ENCODE measurements at places on chromosomes 7 and 10.

- DNase-seq, result no peak
These were observed 14.1 kb downstream of the NRCAM start for GRCh38 chr7:108442039-108442568.

- DNase-seq, result no peak
These were observed 7.6 kb downstream of the IQCE start for GRCh38 chr7:2566348-2566889.

GRCh38 chr7:88191911-88192310 is 27.9 kb downstream of the SRI start:
- no peak for DNase-seq

DNA sequence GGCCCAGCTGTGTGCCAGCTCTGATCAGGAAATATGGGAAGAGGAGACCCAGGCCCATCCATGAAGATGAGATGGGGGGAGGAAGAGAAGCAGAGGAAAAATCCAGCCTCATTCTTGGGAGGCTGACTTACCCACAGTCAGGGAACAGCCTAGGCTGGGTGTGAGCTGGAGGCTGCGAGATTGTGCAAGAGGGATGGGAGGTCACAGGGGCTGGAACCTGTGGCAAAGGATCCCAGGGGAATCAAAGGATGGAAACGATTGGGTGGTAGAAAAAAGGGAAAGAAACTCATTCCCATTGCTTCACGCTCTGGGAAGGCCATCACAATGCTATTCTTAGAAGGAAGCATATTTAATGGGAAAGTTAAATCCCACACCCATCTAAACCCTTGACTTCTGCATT is 26.7 kb upstream of the CRHR2 start:
- DNase-seq, result no peak

- DNase-seq, result no peak
These were observed 104.4 kb downstream of the SVIL start for GRCh38 chr10:29530112-29530976.

- DNase-seq, result no peak
These were observed 59.0 kb downstream of the BUB3 start for GRCh38 chr10:123213192-123213591.

DNA sequence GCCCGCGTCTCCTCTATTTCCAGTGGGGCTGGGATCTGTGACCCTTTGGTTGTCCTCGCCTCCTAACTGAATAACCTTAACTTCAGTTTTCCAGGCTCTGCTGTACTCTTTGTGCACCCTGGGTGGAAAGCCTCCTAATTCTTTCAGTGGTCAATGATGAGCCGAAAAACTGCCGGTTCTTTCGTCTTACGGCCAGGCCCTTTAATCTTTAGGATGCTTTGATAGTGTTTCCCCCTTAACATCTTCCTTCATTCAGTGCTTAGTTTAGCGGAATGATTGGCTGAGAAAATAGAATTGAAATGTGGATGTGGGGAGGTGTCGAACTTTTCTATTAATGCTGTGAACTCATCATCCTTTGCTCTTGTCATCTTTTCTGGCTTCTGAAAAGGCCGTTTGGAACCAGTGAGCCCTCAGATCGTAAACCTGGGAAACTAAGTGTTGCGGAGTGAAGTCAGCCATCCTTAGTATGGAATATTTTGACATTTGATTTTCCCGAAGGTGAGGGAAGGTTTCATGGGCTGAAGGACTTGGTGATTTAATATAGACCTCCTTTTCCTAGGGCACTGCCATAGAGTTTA is 847 bp downstream of the GARS1 start:
- DNase-seq, result no peak

DNA sequence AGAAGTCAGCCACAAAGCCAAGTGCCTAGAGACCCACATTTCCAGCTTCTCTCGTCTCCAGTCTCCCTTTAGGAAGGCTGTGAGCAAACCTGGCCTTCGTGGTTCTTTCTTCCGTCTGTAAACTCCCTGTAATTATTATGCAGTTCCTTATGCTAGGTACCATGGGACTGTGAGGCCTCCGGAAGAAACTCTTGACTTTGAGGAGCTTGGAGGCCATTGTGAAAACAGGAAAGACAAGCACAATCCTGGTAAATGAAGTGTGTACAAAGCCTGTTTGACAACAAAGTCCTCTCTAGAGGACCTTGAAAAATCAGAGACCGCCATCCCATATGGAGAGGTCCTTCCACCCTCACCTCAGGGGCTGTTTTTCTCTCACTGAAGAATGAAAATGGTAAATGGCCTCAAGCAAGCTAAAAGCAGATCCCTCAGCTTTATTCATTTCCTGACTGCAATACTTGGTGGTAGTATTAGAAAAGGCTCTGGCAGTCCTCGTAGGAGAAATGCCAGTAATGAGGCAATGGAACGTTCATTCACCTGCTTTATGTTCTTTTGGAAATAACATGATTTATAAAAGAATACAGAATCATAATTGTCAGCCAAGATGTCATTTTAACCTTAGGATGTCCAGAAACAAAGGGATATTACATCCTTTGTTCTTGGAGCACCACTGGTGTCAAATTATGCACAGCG is 926.4 kb downstream of the LRMDA start:
- DNase-seq, result no peak

DNA sequence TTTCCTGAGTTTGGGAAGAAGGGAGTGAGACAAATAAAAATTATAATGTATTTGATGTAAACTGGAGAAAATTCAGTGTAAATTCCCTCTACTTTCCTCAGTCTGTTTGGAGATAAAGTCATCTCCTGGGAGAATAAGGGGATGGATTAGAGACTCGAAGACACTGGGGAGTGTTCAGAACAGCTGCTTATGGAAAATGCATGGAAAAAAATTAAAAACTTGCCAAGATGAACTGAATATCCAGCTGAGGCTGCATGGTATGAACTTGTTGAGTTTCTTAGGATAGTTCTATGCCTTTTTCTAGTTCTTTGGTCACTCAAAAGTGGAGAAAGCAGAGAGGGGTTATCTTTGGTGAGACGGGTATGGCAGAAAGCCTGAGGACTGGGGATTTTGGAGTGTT is 210.5 kb downstream of the BICC1 start:
- no peak for DNase-seq

DNA sequence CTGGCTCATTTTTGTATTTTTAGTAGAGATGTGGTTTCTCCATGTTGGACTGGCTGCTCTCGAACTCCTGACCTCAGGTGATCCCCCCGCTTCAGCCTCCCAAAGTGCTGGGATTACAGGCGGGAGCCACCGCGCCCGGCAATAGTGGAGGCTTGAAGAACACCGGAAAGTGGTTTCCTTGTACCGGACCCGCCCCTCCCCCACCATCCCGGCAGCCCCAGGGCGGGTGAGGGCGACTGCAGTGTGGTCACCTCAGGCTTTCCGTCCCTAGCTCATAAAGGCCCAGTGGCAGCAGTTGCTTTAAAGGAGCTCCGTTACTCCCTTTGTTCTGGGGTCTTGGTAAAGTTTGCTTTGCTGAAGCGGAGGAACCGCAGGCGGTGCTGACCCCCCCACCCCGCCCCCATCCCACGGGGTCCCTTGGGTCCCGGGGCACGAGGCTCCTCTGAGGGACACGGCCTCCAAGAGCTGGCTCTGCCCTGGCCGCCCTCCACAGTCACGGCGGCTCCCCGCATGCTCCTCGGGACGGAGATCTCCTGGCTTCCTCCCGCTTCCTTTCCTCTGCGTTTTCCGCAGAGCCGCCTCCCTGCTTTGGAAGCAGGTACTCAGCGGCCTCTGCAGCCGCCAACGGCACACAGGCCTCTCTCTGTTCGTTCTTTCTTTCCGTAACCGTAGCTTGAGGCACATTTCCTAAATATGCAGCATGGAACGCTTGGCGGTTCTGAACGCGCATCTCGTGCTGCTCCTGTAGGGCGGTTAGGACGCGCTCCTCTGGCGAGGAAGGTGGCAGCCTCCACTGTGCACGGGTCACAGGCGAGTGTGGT is 77.3 kb downstream of the DNAJB6 start:
- no peak for DNase-seq

- DNase-seq, result no peak
These were observed 92.8 kb downstream of the ALOX5 start for GRCh38 chr10:45466784-45467183.

GRCh38 chr10:15860692-15861201 is 440 bp upstream of the MINDY3 start:
- no peak for DNase-seq

DNA sequence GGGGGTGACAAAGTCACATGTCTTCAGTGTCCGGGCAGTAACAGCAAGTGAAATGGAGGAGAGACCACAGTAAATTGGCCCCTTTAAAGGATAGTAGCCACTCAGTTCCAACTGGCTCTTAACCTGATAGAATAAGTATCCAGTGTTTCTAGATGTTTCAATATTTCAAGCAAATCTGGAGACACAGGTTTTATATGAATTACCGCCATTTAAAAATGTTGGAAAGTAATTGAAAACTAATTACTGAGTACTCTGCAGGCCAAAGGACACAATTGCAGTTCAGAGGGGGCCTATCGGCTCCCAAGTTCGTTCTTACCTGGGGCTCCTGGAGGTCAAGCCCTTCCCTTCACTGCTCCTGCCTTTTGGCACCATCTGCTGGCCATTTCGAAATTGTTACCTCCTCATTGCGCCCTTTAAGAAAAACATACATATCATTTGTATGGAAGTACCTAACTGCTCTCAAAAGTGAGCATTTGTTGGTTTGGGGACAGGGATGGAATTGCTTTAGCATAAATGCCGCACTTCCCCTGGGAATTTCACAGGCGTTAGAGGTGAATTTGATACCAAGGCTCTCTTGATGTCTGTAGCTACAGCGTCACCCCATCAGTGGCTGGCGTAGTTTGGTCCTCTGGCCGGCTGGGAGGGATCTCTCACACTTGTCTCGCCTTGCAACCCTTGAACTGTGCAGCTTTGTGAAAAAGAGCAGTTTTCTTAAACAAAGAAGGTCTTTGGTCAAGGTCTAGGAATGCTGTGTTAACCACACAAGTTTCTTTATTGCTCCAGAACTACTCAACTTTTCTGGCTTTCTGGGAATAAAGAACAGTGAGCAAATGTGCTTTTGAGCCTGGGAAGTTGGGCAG is 220.0 kb downstream of the ARHGAP21 start:
- no peak for DNase-seq

DNA sequence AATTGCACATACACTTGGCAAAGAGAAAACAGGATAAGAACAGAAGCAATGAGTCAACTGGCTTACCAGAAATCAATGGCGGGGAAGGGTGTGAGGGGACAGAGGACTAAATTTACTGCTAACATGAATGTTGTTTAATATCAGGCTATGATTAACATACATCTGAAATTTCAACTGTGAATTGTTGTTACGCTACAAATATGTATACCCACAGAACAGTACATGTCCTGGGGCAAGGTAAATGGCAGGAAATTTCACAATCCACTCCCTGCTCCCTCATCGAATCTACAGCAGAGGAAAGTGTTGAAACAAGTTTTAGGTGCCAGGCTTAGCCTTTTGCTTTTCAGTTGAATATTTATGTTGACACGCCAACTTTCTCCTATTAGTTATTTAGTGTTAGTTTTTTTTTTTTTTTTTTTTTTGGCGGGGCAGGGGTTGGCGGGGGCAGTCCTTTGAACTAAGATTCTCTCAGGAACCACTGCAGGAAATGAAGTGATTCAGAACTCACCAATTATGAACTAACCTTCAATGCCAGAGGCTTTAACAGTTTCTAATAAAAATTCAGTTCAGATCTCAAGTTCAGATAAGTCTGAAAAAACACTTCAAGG is 99.0 kb downstream of the UBE2H start:
- no peak for DNase-seq

DNA sequence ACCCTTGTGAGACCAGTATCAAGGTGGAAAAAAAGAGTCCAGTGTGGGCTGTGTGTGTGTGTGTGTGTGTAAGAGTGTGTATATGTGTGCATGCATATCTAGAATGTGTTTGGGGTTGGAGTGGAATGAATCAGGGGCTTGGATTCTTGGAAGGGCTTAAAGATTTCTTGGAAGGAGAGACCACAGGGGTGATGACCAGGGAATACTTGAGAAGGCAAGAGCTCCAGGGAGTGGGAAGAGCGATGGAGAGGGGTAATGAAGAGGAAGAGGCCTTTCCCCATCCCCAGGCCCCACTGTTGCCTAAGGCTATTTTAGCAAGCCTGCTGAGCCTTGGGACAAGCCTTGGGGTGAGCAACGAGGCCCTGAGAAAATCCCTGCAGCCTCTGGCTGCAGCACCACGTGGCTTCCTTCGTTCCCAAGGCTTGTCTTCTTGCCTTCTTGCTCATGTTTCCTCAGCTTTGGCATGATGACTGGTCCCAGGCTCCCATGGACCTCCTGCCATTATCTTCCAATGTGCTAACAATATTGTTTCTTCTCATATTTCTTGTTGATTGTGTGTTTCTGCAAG is 663.4 kb downstream of the INHBA start:
- no peak for DNase-seq

- no peak for DNase-seq
These were observed 658.2 kb downstream of the GATA3 start for GRCh38 chr10:8712656-8713055.

Measured in stimulated activated CD8-positive, alpha-beta memory T cell treated with anti-CD3 and anti-CD28 coated beads, Interleukin-2, amount 100 ng/mL, for 1 hour (primary cell).